D721Med (cell line): ENCODE measurements at places on chromosomes 6 and 20.

DNA sequence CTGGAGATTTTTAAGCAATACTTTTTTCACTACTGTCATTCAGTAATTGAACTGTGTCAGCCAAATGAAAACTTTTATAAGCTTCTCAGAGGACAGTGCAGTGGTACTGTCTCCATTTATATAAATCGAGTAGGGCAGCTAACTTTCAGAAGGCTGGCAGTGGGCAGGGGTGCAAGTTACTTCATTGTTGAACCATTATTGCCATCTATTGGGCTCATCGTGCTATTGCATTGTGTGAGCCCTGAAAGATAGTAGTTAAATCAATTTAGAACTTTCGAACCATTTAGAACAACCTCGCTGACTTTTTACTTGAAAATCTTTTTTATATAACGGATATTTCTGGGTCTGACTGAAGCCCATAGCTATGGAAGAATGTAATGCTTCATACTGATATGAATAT, 347.8 kb upstream of the PLCB4 start:
- DNase-seq, result no peak

DNA sequence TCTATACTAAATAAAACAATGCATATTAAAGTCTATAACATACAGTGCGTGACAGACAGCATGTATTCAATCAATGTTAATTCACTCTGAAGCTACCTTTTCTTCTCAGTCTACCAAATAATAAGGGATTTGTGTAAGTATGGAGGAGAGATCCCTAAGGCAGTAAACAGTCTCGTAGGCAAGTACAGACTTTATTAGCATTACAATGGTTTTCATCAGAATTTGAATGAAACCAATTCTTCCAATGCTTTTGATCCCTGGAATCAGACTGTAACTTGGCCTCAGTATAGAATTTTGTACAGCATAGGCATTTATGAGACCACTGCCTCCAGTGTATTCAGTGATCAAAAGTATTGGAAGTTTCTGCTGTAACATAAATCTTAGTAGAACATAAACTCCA, 19.5 kb downstream of the LYRM4 start:
- DNase-seq, result no peak

DNA sequence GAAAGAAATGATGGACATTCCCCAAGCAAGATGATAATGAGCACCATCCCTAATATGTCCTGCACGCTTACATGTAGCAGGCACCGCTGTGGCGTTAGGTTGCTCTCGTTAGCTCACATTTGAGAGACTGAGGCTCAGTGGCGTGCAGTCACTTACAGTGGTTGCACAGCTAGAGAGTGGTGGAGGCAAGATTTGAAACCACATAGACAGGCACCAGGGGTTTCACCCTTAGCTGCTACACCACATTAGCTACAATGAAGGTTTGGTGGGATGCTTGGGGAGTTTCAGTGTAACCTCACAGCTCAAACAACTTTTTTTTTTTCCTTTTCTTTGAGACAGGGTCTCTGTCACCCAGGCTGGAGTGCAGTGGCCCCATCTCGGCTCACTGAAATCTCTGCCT, 3.7 kb downstream of the COX4I2 start:
- DNase-seq, result no peak

DNA sequence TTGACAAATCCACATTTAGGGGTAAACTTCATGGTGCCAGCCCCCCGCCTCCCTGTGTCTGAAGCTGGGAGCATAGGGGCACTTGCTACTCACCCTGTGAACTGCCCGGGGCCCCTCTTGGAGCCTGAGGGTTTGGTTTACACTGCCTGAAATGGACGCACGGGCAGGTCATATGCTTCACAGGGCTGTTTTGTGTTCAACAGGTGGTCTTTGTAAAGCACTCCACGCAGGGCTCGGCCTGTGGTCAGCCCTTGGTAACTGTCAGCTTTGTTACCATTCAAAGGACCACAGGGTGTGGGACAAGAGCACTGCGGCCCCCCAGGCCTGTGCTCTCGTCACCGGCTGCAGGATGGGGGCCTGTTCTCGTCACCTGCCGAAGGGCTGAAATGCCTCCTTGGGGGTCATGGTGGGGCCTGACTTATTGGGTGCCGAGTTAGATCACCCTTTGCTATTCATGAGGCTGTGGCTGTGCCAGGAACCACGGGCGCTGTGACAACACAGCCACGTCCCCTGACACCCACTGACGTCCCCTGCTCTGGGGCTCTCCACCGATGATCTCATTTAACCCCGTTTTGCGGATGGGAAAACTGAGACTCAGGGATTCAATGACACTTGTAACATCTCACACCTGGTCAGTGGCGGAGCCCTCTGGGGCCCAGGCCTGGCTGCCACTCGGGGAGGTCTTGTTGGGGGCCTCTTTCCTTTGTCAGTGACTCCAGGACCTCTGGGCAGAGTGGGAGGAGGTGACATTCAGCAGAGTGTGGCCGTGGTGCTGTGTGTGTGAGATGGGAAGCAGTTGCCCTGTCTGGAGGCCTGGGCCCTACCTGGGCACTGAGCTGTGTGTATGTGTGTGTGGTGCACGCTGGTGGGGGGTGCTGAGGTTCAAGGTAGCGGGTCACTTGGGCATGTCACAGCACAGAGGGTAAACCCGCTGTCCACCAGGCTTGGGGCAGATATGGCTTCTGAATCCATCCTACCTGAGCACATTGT, 24.9 kb downstream of the ZBP1 start:
- DNase-seq, result no peak

DNA sequence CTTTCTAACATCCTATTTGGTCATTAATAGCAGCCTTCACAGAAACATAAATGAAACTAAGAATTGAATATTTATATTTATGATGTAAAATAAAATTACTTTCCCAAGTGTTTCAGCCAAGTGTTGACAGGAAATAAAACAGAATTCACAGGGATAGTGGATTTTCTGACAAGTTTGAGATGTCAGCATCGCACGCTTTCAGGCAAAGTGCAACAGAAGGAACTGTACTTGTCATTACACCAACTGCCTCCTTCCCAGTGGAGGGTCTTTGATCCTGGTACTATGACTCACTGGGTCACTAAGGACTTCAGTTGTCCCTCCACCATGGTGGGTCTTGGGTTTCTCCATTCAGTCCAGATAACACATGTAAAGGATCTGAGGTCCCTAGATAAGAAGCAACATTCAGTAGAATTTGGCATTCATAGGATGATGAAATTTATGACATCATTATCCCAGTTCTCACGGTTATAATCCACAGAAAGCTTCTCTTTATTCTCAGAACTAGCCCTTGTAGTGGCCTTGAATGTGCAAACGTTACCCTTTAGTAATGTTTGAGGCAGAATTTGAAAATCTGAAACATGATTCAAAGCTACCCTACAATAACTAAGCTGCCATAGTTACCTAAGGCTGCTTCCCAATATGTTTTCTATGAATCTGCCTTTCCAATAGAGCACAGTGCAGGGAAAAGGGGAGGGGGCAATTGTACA, 3.8 kb upstream of the TNFAIP3 start:
- DNase-seq, result no peak

DNA sequence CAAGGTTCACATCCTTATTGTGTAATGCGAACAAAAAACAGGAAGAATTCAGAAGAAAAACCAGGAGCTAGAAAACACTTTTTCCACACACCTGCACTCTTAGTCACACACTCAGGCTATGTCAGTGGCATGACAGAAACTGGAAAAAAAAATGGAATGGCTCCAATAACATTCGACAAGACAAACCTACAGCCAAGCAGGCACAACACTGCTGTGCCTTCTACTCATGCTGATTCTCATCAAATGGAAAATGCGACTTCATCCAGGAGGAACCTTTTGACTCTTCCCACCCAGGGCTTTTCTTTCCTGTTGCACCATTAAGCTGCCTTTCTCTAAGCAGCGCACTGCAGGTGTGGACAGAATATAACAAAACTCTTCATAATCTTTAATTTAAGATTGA, 163.2 kb upstream of the BTBD3 start:
- DNase-seq, result no peak

GRCh38 chr20:54981175-54981574, 505.8 kb downstream of the DOK5 start:
- DNase-seq, result no peak

DNA sequence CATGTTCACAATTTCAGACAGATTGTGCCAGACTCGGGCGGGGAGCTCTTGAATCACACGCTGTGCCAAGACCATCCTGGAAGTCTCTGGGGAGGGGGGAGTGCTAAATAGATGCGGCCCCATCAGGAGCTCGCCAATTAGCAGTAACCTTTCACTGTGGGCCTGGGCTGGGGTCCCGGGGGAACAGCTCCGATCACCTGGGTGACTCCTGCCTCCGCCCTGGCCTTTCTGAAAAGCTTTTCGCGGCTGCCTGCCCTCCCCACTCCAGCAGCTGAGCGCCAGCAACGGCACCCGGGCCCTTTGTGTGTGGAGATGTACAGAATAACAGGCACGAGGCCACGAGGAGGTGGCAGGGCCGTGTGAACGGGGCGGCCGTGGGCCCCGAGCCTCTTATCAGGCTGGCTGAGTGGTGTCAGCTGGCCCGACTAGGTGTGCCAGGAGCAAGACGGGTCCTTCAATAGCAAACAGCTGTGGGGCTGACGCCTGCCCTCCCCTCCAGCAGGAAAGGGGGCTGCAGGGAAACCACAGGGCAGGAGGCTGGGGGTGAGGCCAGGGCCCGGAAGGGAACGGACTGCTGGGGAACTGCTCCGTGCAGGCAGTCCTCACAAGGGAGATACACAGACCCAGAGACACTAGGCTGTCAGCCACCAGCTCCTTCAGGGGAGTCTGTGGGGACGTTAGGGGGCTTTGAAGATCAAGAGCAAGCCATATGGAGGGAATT, 56.8 kb downstream of the NOL4L start:
- no peak for DNase-seq

GRCh38 chr20:51732096-51732791, 35.9 kb downstream of the ATP9A start:
- DNase-seq, result no peak

DNA sequence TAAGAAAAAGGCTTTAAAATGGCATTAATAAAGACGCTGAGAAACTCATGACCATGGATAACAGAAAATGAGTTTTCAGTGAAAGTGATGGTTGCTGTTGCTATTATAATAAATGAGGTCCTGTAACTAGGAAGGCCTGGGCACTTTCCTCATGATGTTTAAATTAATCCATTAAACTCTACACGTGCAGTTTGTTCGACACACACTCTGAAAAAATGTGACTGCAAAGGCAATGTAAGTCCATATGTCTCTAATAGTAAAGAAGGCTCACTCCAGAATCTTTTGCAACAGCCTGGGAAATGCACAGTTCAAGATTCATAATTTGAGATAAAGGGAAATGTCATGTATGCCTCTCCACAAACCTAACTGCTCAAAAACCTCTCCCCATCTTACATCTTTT, 153.4 kb downstream of the COL12A1 start:
- DNase-seq, result no peak

DNA sequence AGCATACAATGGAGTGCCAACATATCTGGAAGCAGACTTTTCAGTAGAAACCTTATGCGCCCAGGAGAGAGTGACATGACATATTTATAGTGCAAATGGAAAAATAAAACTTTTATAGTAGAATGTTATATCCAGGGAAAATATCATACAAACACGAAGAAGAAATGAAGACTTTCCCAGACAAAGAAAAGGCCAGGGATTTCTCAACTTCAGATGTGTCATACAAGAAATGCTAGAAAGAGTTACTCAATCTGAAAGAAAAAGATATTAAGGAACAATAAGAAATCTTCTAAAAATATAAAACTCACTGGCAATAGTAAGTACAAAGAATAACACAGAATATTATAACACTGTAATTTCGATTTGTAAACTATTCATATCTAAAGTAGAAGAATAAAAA, 1269.3 kb downstream of the GRIK2 start:
- DNase-seq, result no peak
